Activated CD8-positive, alpha-beta T cell treated with anti-CD3 and anti-CD28 coated beads, Interleukin-2, amount 10 ng/mL, durations not matched to agents 7 days and 5 days (primary cell): ENCODE measurements at places on chromosomes 7 and 10. TPM values are rescaled to one million over a fixed set of nuclear protein-coding genes. Genes with fewer than 3 reads are reported as not detected.

- H3K27ac ChIP-seq: no peak overlapping the region
- no peak overlapping the region for H3K4me3 ChIP-seq
- no peak for DNase-seq
- H3K27me3 ChIP-seq: peaks cover 6% of the 10 kb centered on the region
- no peaks in the 10 kb centered on the region for H3K4me1 ChIP-seq
Measured at GRCh38 chr7:157966490-157966889, 621.1 kb downstream of the PTPRN2 start.

- peaks cover 2% of the 10 kb centered on the region for H3K27me3 ChIP-seq
- peaks cover 10% of the 10 kb centered on the region for H3K4me1 ChIP-seq
- H3K4me3 ChIP-seq: no peak overlapping the region
- DNase-seq: peak; percentile 23
- H3K36me3 ChIP-seq: no peaks in the 10 kb centered on the region
- no peak overlapping the region for H3K27ac ChIP-seq
Measured at GRCh38 chr10:24552346-24553016, 171.2 kb downstream of the ARHGAP21 start.

The TWIST1 gene
- total RNA-seq: not detected

The CYP26C1 gene
- 0.10 TPM for total RNA-seq

- peaks cover 38% of the 10 kb centered on the region for H3K4me1 ChIP-seq
- DNase-seq: no peak
- no peak overlapping the region for H3K4me3 ChIP-seq
- H3K27ac ChIP-seq: peak overlapping the region; percentile 8
- no peaks in the 10 kb centered on the region for H3K27me3 ChIP-seq
Measured at GRCh38 chr10:103894441-103894864, 23.5 kb downstream of the STN1 start.

The CYP2C19 gene
- not detected for total RNA-seq

The PRLHR gene
- total RNA-seq: not detected

- no peak overlapping the region for H3K4me3 ChIP-seq
- H3K36me3 ChIP-seq: peaks cover 22% of the 10 kb centered on the region
- DNase-seq: peak; percentile 27
- H3K27ac ChIP-seq: no peak overlapping the region
Measured at GRCh38 chr7:37031571-37032257, 307.4 kb upstream of the AOAH start.

The MINDY4 gene
- total RNA-seq: 1.5 TPM

DNA sequence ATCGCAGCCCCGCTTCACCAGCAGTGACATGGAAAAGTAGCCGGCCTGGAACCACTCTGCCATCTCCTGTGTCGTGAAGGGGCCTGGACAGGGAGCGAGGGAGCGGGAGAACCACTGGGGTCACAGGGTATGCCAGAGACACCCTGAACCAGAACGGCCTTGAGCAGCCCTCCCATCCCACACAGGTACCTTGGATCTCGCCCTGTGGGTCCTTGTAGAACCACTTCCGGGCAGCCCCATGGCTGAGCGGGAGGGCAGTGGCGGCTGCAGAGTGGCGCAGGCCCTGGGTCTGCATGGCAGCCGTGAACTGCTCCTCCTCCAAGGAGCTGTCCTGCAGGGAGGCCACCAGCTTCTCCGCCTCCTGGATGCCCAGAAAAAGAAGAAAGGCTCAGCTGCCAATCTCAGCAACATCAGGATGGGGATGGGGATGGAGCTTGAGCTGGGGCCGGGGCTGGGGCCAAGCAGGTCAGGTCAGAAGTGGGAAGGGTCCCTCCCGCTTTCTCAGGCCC is 9.5 kb downstream of the GIGYF1 start:
- H3K4me3 ChIP-seq: no peak overlapping the region
- H3K27ac ChIP-seq: no peak overlapping the region
- DNase-seq: no peak
- H3K36me3 ChIP-seq: peaks cover 30% of the 10 kb centered on the region
- H3K27me3 ChIP-seq: no peaks in the 10 kb centered on the region

DNA sequence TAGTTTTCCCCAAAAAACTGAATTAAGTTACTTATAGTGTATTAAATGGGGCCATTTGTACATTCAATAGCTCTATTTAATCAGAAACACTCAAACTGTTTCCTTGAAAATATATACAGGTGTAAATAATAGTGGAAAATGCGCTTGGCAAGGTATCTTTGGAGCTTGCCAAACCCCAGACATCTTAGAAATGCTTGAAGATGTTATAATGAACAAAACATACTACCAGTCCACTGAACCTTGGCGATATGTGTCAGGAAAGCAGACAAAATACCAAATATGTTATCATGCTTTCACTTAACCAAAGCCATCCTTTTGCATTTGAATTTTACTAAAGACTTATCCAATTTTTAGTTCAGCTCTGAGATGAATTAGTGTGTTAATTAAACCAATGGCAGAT is 352.7 kb upstream of the SEMA3A start:
- no peaks in the 10 kb centered on the region for H3K36me3 ChIP-seq
- no peaks in the 10 kb centered on the region for H3K27me3 ChIP-seq
- H3K27ac ChIP-seq: no peak overlapping the region
- H3K4me3 ChIP-seq: no peak overlapping the region

- DNase-seq: no peak
- H3K27ac ChIP-seq: no peak overlapping the region
- H3K36me3 ChIP-seq: no peaks in the 10 kb centered on the region
- peaks cover 7% of the 10 kb centered on the region for H3K27me3 ChIP-seq
Measured at GRCh38 chr10:48554656-48555055, 50.2 kb downstream of the ARHGAP22 start.

GRCh38 chr10:78627254-78627795 is 441.4 kb upstream of the ZMIZ1 start:
- DNase-seq: no peak
- H3K4me3 ChIP-seq: no peak overlapping the region
- no peaks in the 10 kb centered on the region for H3K4me1 ChIP-seq
- H3K27ac ChIP-seq: no peak overlapping the region

DNA sequence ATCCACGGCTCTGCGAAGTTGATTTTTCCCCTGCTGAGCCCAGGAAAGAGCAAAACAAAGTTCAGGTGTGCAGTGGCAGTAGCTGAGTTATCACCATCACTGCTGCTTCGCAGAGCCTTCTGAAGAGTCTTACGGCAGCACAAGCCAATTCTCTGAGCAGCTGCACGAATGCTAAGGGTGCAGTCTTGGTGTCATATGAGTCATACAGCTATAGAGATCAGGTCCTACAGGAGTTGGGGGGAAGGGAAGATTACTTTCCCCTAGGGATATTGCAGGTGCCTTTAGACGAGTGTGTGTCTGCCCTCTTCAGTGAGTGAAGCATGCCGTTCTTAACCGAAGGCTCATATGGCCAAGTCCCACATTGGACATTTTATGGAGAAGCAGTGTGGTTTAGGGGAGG is 227.8 kb downstream of the CELF2 start:
- H3K27ac ChIP-seq: no peak overlapping the region
- no peak overlapping the region for H3K4me3 ChIP-seq
- H3K4me1 ChIP-seq: peaks cover 33% of the 10 kb centered on the region
- H3K27me3 ChIP-seq: no peaks in the 10 kb centered on the region
- DNase-seq: no peak

DNA sequence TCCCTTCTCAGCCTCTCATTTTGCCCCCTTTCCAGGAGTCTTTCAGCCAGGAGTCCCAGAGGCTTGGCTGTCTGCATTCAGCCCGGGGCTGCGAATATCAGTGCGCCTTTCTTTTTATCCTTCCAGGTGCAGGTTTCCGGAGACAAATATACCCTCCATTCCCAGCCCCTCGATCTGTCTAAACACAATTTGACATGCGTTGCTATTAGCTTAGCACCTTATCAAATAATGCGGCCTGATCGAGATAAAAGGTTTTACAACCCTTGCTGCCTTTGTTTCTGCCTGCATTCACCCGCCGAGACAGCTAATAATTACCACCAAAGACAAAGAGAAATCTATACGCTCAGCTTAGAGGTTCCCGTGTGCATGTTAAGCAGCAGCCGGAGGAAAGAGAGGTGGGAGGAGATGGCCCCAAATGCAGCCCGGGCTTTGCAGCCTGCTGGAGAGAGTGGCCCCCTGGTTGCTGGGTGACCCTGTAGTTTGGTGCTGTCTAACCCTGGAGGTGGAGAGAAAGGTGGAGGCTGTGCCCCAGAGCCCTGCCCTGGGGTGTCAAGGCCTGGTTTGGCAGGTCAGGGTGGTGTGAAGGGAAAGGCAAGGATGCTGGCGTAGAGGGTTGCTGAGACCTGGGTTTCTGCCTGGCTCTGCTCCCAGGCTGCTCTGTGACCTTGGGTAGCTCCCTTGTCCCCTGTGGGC is 185.3 kb downstream of the RPS24 start:
- H3K4me3 ChIP-seq: no peak overlapping the region
- H3K36me3 ChIP-seq: no peaks in the 10 kb centered on the region
- peaks cover 32% of the 10 kb centered on the region for H3K27me3 ChIP-seq

The NEUROD6 gene
- not detected for total RNA-seq

DNA sequence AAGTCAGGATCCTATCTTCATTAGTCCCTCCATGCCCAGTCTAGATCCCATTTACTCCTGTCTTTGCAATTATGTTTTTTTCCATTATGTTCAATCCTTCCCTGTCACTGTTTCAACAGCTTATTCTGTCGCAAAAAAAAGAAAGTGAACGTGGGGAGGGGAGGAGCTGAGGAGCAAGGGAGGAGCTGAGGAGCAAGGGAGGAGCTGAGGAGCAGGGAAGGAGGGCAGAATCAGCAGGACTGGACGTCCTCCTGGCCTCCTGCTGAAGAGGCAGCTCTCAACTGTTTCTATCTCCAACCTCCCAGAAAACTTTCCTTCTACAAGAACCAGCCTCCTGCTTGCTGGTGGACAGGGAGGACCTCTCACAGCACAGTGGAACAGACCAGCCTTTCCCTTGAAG is 26.0 kb downstream of the LARP4B start:
- H3K36me3 ChIP-seq: peaks cover 43% of the 10 kb centered on the region
- H3K27me3 ChIP-seq: no peaks in the 10 kb centered on the region
- no peak overlapping the region for H3K4me3 ChIP-seq
- no peak overlapping the region for H3K27ac ChIP-seq
- peaks cover 11% of the 10 kb centered on the region for H3K4me1 ChIP-seq

- peaks cover 3% of the 10 kb centered on the region for H3K36me3 ChIP-seq
- peak overlapping the region; percentile 49 for H3K27ac ChIP-seq
- no peak for DNase-seq
Measured at GRCh38 chr10:96670786-96671185, 49.5 kb downstream of the PIK3AP1 start.

GRCh38 chr7:125136341-125136740 is 206.7 kb upstream of the POT1 start:
- H3K36me3 ChIP-seq: no peaks in the 10 kb centered on the region
- no peak for DNase-seq
- H3K4me1 ChIP-seq: no peaks in the 10 kb centered on the region
- H3K27me3 ChIP-seq: no peaks in the 10 kb centered on the region
- no peak overlapping the region for H3K4me3 ChIP-seq

GRCh38 chr7:32943252-32944030 is 13.8 kb upstream of the FKBP9 start:
- no peak overlapping the region for H3K27ac ChIP-seq
- no peak for DNase-seq
- peak overlapping the region; percentile 63 for H3K4me3 ChIP-seq
- peaks cover 17% of the 10 kb centered on the region for H3K4me1 ChIP-seq
- peaks cover 4% of the 10 kb centered on the region for H3K36me3 ChIP-seq

The ADAM8 gene
- 75.5 TPM for total RNA-seq

DNA sequence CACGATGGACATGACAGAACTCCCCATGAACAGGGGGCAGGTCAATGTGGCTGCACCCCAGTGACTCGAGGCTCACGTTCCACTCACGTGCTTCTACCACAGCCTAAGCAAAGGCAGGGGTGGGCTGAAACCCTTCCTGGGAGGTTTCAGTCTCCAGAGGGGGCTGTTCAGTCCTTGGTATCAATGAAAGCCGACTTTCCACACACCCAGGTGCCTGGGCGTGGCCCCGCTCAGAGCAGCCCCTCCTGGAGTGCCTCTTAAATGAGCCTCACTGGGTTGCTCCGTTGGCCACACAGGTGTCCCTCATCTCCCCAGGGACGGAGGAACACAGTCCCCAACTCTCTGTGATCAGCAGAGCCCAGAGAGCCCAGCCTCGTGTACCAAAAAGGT is 90.5 kb upstream of the PDGFA start:
- H3K36me3 ChIP-seq: peaks cover 61% of the 10 kb centered on the region
- peaks cover 82% of the 10 kb centered on the region for H3K4me1 ChIP-seq
- peak; percentile 33 for DNase-seq
- peak overlapping the region; percentile 68 for H3K4me3 ChIP-seq
- no peaks in the 10 kb centered on the region for H3K27me3 ChIP-seq
- peak overlapping the region; percentile 97 for H3K27ac ChIP-seq

DNA sequence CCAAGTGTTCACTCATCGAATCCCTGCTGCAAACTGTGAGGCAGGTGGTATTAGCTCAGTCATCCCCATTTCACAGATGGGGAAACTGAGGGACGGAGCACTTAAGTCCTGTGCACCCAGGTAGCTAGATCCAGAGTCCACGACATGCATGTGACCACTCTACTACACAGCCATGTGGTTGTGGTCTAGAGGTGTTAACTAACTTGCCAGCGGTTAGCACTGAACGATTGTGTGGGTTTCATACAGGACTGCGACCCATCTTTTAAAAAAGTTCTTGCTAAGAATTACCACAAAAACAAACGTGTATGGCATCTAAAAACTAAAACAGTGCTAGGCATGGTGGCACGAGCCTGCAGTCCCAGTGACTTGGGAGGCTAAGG is 16.1 kb upstream of the ABCC2 start:
- DNase-seq: peak; percentile 24
- no peak overlapping the region for H3K27ac ChIP-seq
- peaks cover 12% of the 10 kb centered on the region for H3K36me3 ChIP-seq
- no peak overlapping the region for H3K4me3 ChIP-seq
- H3K4me1 ChIP-seq: peaks cover 6% of the 10 kb centered on the region
- H3K27me3 ChIP-seq: no peaks in the 10 kb centered on the region

DNA sequence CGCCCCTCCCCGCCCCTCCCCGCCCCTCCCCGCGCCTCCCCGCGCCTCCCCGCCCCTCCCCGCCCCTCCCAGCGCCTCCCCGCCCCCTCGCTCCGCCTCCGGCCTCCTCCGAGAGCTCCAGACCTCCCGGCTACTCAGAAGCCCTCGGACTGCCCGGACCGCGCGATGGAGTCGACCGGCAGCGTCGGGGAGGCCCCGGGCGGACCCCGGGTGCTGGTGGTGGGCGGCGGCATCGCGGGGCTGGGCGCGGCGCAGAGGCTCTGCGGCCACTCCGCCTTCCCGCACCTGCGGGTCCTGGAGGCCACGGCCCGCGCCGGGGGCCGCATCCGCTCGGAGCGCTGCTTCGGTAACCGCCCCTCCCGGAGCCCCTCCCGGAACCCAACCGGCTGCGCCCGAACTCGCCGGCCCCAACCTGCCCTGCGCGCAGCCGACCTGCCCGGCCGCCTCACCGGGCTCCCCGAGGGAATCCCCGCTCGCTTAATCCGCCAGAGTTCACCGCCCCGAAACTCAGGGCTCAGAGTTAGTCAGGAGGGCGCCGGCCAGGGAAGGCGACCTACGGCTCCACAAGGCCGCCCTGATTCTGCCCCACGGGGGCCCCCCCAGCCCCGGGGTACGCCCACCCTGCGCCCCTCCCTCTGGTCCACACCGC is at the start of gene PAOX:
Gene PAOX (plus strand): TSS at position 111 of the 649 bp plus-strand sequence. CDS start 55 bp downstream, at position 166.
- peaks cover 10% of the 10 kb centered on the region for H3K4me1 ChIP-seq
- H3K4me3 ChIP-seq: peak within 1 kb of the TSS; percentile 79
- peak within 1 kb of the TSS; percentile 57 for H3K27ac ChIP-seq
- peak; percentile 60 for DNase-seq
- H3K36me3 ChIP-seq: no peaks in the 10 kb centered on the region

GRCh38 chr10:122786269-122786668 is 59.4 kb downstream of the CUZD1 start:
- H3K27ac ChIP-seq: no peak overlapping the region
- peaks cover 4% of the 10 kb centered on the region for H3K27me3 ChIP-seq
